Activated CD4-positive, alpha-beta T cell treated with anti-CD3 and anti-CD28 coated beads, Interleukin-2, amount 50 U/mL, for 16 hours (primary cell): ENCODE measurements at places on chromosomes 3 and 15.

DNA sequence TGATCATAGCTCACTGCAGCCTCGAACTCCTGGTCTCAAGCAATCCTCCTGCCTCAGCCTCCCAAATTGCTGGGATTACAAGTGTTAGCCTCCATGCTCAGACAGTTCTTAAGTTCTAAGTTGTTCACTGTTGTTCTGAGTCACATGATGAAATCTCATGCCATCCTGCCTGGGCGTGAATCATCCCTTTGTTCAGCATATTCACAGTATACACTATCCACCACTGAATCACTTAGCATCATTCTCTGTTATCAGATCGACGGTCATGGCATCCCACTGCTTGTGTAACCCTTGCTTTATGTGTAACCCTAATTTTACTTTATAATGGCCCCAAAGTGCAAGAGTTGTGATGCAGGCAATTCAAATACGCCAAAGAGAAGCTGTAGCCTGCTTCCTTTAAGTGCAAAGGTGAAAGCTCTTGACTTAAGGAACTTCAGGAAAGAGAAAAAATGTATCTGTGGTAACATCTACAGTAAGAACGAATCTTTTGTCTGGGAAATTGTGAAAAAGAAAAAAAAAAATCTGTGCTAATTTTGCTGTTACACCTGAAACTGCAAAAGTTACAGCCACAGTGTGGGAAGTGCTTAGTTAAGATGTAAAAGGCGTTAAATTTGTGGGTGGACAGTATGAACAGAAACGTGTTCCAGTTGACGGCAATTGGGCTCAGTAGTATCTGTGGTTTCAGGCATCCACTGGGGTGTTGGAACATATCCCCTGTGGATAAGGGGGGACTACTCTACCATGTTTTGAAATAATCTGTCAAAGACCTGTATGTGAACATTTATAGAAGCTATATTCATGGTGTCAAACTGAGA, 80.6 kb downstream of the PCOLCE2 start:
- peak; percentile 58 for DNase-seq

DNA sequence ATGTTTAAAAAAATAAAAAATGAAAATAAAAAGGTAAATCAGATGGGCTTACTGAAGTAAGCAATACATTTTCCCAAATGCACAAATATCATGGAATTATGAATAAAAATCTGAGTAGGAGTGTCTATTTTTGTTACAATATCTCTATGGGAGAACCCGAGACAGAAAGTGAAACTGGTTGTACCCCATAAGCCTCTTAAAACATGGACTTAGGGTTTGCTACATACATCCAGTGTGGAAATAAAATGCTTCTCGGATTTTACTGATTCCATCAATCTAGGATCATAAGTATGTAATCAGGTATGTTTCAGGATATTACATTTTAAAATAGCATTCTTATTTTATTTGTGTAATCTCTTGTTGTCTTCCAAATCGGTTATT, 177.8 kb upstream of the CDIN1 start:
- DNase-seq = no peak

DNA sequence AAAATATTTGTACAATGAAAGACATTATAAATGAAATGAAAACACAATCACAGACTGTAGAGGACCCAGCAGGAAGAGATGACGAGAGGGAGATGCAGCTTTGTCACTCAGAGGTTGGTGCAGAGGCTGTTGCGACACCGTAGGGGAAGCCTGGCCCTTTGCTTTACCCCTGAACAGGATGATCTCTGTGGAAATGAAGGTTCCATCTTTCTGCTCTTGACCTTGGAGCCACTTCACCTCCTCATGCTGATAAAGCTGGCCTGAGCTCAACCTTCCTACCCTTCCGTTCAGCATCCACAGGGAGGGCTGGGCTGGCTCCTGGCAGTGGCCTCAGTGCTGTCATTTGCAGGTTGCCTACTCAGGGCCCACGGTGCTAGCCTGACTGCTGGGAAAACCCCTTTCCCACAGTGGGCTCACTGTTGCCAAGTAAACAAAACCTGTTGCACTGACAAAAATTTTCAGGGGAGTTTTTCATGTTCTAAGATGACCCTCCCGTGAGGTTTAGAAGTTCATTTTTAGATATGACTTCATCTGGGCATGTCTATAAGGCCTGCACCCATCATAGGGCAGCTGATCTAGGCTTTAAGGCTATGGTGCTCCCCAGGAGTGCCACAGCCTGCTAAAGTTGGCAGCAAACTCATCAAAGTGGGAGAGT, 3.0 kb upstream of the CD80 start:
- peak; percentile 81 for DNase-seq

DNA sequence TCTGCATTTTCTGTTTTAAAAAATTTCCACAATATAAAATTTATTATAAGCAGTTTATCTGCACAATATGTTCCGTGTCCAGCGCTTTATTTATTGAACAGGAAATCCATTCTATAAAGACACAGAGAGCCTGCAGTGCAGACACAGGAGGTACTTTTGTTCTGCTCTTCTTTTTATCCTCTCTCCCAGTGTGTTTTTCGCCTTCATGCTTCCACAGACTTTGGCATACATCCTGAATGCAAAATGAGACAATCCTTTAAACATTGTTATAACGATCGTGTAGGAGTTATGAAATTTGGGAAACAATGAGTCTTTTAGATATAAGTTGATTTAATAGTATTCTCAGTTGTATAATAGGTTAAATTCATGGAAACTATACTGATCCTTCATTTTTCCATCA, 749.2 kb downstream of the NAALADL2 start:
- DNase-seq = no peak

DNA sequence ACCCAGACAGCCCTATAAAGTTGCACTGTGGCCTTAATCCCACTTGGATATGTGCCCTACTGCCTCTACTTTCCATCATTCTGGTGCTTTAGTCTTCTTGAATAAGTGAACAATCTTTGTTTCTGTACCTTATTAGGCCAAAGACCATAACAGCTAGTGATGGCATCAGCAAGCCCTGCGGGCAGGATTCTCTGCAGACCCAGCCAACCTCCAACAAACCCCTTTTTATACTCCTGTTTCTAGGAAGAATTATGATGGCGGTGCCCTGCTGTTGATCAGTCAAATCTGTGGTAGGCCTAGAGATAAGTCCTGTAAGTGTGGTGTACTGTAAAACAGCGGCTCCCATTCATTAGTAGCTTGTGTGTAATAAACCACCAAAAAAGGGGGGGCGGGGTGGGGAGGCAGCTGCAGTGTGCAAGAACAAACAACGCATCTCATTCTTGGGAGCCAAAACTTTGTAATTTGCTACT, 40.5 kb downstream of the SOX2 start:
- DNase-seq = no peak

DNA sequence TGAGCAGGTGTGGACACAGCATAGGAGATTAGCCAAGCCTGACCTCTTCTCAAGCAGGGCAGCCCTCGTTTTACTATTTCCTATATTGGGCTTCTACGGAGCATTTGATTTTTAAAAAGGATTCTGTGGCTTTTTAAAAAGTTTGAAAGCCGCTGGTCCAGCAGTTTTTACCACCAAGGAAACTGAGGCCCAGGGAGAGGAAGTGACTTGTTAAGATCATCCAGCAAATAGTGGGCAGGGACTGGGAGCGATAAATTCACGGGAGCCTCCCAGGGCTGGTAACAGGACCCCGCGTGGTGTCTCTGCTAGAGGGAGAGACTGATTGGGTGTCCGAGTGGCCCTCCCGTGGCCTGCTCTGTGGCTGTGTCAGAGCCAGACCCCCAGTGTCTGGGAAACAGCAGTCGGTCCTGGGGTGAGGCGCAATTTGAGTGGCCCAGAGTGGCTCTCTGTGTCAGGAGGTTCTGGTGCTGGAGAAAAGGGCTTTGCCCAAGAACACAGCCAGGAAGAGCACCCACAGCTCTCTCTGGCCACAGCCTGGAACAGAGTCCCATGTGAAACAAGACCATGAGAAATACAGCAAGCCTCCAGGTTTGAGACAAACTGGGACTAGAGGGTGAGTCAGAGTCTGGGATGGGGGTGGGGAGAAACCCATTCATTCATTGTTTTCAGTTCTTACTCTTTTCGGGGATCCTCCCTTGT, 4.2 kb downstream of the FURIN start:
- peak; percentile 85 for DNase-seq

- peak; percentile 31 for DNase-seq
These were observed 22.1 kb upstream of the TRA2B start for GRCh38 chr3:185959609-185960521.

GRCh38 chr15:31051496-31052080, 49.9 kb downstream of the TRPM1 start:
- no peak for DNase-seq

DNA sequence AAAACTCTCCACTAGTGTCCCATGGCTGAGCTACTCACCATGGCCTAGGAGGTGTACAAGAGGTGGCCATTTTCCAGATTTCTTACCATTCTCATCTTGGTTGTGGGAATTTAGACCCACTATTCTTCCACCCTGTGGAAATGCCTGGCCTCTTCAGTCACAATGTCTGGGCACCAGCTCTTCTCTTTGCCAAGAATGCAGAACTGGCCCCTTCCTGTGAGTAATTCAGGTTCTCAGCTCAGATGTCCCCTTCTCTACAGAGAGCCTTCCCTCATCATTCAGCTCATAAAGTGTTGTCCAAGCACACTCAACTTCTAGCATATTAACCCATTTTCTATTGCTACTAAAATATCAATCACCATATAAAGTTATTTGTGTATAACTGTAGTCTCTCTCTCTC, 575.5 kb upstream of the KCNMB2 start:
- DNase-seq = no peak

DNA sequence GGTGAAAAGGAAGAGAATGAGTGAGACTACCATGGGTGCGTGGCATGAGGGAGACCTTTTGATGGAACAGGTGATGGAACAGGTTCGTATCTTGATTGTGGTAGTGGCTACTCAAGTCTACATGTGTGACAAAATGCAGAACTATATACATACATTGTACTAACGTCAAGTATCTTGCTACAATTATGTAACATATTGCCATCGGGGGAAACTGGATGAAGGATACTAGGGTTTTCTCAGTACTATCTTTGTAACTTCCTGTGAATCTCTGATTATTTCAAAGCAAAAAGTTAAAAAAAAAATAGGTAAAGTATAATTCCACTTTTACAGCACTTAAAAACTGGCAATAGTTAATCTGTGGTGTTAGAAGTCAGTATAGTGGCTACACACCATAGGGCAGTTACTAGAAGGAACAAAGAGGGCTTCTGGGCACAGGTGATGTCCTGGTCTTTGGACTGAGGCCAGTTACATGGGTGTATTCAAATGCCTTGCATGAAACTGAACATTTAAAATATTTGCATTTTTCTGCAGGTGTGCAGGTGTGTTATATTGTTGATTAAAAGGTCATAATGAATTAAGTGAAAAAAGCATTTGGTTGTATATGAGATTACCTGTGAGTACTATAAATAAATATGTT, 61.4 kb downstream of the LRRK1 start:
- DNase-seq = no peak

- DNase-seq = no peak
These were observed 245.7 kb upstream of the TPRG1 start for GRCh38 chr3:188926111-188926510.

DNA sequence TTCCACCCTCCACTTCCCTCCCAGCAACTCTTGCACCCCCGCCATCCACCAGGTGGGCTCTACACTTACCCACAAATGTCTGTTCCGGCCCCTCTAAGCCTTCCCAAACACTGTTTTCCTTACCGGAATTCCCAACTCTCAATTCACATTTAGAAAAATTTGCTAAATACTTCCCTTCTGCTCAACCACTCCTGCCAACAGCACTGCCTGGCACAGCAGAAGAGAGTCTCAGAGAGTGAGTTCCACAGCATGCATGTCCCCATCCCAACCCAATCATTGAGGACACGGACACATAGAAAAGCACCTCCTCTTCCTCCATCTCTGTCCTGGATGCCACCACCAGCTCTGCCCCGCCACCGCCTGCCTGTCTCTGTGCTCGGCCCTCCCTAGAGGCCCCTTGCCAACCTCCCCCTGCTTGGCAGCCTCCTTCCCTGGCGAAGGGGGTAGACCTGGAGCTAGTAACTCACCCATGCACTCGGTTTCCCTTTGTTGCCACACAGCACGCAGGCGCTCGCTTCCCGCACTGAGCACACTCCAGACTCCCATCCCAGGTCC, 66.2 kb upstream of the SLC6A1 start:
- no peak for DNase-seq

DNA sequence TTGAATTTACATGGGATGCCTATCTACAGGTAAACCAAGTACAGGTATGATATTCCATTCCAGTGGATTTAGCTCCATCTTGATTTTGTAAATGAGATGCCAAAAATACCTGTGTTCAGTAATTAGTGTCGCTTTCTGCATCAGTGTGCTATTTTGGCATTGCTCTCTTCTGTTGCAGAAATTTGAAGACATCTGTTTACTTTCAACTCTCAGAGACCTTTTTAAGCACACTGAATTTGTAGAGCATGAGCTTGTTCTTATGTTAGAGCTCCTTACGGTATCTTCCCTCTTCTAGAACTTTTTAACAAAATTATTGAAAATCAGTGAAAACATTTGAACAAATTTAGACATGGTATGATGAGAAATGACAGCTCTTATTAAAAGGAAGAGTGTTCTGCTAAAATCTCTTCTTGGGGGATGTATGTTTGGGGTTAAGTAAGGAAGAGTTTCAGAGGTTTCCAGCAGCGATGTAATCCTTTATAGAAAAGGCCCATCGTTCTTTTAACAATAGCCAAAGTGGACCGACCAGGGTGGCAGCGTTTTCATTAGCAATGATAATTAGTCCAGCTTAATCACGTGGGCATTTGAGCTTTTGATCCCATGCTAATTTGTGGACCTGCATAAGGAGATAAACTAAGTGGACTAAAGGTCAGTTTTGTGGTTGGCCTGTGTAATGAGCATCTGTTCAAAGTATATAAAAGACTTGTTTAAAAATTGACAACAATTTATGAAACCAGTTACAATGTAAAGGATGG, 385.4 kb downstream of the PTPRG start:
- no peak for DNase-seq

- DNase-seq = no peak
These were observed 348.0 kb upstream of the DPPA4 start for GRCh38 chr3:109685084-109686079.
